Activated T-cell treated with anti-CD3 and anti-CD28 coated beads, Interleukin-2, amount 50 U/mL, for 72 hours (primary cell): ENCODE measurements at places on chromosomes 2 and 18. TPM values are rescaled to one million over a fixed set of nuclear protein-coding genes. Genes with fewer than 3 reads are reported as not detected.

DNA sequence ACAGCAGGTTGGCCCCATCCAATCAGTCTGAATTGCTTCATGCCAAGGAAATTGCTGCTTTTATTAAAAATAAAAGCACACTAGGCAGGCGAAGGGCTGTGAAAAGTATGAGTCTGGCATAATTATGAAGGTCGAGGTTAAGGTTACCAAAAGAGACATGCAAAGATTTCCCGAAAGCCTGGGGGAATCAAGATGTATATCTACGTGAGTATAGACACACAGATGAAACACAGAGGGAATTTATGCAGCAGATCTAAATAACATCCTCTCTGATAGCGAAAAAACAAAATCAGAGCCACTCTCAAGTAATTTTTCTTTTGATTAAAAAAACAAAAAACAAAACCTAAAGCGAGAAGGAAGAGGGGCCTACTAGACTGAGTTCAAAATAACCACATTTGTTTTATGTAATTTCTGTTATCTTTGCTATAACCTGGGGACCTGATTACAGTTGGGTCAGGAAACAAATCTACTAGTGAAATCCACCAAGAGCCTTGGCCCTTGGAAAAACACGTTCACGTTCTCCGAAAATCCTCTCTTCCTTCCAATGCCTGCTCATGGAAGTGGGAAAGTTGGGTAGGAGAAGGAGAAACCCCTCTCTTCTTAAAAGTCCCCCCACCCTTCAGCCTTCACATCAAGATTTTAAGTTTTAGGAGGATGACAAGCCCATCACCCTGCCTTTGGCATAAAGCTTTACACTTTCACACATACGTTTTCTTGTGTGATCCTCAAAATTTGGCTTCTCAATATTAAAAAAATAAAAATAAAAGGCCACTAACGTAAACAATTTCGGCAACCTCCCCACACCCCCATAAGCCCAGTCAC is 1.4 kb downstream of the AAK1 start:
- DNase-seq: no peak

GRCh38 chr18:22789600-22789999 is 143.5 kb upstream of the RBBP8 start:
- no peak for DNase-seq

DNA sequence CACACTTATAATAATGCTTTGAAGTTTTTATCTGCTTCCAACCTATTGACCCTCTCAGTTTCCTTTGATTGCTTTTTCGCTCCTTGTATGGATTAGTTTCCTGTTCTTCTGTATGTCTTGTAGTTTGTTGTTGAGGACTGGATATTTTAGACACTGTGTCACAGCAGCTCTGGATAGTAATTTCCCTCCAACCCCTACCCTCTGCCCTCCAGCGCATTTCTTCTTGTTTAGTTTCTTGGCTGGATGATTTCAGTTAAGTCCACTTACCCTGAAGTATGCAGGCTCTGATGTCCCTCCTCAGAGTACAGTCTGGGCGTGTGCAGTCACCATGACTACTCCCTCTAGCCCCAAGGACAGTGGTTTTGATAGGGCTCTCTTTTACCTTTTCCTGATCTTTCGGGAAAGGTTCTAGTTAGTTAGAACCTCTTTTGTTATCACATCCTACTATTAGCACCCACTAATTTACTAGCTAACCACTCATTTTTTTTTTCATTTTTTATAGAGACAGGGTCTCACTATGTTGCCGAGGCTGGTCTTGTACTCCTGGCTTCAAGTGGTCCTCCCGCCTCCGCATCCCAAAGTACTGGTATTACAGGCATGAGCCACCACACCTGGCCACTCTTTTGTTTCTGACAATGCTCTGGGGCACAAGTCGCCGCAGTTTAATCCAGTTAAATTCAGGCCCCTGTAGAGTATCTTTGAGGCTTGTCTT is 16.3 kb upstream of the LYG1 start:
- DNase-seq: no peak

DNA sequence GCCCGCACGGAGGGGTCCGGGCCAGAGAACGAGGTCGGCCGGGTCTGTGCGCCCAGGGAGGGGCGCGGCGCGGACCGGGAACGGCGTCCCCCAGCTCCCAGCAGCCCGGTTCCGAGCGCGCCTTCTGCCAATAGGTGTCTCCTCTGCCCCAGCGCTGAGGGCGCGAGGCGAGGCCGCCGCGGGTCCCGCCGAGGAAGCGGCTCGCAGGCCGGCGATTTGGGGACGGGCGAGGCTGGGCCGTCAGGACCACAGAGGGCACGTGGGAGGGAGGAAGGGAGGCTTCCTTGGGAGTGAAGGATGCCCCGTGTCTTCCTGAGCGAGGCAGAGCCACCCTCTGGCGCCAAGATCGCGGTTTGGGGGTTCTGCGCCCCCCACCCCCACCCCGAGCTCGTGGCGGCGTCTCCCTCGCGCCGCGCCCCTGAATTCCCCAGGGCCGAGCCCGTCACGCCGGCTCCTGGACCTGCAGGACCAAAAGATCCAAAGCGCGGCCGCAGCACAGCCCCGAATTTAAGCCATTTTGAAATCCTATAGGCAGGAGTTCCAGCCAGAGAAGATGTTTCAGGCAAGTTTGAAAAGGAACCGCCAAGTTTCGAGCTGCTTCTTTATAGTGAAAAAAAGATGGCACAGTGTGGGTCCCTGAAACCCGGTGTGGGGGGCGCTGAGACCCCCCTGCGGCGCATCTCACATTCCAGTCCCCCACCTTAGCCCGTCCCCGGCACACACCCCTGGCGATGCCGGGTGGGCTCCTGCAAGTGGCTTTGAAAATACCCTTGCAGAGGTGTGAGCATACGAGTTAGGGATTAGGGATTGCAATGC is 909 bp downstream of the NFATC1 start:
- peak; percentile 73 for DNase-seq

DNA sequence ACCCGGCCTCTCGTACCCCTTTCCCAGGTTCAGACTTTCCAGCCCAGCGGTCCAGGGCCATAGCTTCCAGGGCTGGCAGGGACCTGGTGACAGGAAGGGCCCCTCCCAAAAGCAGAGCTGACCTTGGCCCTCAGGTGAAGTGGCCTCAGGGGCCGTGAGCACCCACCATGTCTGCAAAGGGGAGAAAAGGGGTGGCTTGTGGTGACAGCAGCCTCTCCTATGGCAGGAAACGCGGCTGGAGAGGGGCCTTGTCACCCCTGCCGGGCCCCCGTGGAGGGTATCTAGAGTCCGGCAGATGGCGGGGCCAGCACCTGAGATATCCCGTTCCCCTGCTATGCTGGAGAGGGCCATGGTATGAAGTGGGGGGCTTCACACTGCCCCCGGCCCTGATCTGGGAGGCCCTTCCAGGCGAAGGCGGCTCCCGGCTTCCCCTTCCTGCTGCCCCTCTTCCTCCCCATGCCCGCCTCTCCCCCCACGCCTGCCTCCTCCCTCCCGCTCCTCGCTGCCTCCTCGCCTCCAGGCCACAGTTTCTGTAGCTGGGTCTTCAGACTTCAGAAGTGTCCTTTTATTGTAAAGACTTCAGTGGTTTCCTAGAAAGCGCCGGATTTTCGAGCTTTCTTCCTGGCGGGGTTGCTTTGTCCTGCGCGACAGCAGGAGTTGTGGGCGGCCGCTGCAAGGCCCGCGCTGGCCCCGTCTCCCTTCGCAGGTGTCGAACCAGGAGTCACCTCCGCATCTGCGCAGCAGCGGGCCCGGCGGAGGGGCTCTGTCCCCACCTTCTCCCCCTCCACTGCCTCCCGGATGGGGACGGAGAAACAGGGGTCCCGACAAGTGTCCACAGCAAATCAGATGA is 240.5 kb upstream of the MYT1L start:
- no peak for DNase-seq

GRCh38 chr2:238695538-238695937 is 152.3 kb upstream of the TWIST2 start:
- no peak for DNase-seq

ALK gene
- 0.25 TPM for total RNA-seq

TDRD15 gene
- total RNA-seq: not detected

GRCh38 chr2:138744713-138745112 is 35.5 kb downstream of the NXPH2 start:
- DNase-seq: no peak

DNA sequence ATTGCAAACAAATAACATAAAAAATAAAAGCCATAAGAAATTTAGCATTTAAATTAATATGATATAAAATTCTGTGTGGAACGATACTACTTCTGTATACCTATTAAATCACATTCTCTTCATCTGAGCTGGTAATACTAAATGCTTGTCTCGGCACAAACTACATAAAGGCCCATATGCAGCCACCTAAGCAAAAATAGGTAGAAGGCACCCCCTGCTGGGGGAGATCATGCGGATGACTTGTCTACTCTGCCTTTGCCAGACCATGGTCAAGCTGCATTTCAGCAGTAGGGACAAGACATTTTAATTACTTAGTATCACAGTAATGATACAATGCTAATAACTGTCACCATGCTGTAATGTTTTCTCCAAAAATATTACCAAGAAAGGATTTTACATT is 108.0 kb downstream of the CDH19 start:
- peak; percentile 1 for DNase-seq

GRCh38 chr2:113872201-113872600 is 17.7 kb upstream of the ACTR3 start:
- no peak for DNase-seq

RND3 gene
- not detected for total RNA-seq

- no peak for DNase-seq
Observed at GRCh38 chr18:42514512-42514911, 559.5 kb downstream of the PIK3C3 start.

GRCh38 chr2:193326296-193326695 is 1131.6 kb upstream of the TMEFF2 start:
- no peak for DNase-seq

UPP2 gene
- total RNA-seq: not detected

GRCh38 chr2:239871481-239872435 is 153.4 kb downstream of the NDUFA10 start:
- DNase-seq: no peak

CARF gene
- 12.0 TPM for total RNA-seq

CNDP1 gene
- total RNA-seq: 0.16 TPM

TGFBRAP1 gene
- total RNA-seq: 21.5 TPM

C2orf92 gene
- total RNA-seq: 15.2 TPM

- DNase-seq: no peak
Observed at GRCh38 chr2:223470602-223471001, 131.6 kb downstream of the SCG2 start.

- DNase-seq: no peak
Observed at GRCh38 chr2:179981085-179981484, 26.0 kb downstream of the CWC22 start.

DNA sequence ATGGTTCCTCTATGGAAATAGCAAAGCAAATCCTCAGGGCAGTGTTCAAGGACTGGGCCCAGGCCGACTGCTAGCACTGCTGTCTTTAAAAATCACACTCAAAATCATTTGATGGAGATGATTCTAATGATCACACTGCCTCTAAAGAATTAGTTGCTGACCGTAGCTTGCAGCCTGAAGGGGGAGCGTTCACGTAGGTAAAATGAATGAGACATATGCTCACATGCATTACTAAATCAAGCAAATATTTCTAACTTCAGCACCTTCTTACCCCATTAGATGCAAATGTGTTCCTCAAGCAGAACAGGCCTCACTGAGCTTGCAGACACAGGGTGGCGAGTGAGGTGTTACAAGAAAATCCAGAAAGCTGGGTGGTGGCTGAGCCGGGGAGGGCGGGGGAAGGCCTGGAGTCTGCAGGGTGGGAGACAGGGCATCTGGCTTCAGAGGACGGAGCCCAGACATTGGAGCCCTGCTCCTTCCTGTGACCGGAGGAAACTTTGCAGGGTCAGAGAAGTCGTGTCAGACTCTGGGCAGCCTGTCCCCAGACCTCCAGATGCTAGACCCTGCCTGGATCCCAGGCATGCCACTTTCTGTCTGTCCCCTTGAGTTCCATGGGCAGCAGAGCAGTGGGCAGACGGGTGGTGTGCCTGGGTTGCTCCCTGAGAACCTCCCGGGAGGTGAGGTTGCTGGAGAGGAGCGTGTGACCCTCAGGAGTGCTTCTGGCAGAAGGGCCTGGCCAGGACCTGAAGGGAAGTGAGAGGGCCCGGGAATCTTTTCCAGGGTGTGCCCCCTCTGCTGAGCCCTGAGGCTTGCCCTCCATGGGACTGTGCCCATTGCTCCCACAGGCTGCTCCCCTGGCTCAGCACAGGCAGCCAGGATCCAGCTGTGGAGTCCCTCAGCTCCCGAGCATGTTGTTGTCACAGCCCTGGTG is 7.1 kb upstream of the NPPC start:
- DNase-seq: no peak

DNA sequence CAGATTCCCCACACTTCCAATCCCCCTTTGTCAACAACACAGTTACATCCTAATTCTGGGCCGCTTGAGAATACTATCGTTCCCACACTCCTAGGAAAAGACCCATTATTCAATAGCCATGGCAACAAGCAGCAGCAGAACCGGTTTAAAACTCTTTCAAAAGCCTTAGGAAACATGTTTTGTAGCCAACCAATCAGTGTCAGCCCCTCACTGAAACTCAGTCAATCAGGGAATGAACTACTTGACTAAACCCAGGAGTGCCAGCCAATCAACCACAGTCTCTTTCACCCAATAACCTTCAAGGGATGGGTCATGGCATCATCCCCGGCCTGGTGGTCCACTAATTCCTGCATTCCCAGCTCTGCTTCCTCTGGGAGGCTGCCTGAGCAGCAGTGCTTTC is 204.8 kb upstream of the HS6ST1 start:
- DNase-seq: no peak

KLHL41 gene
- 0.34 TPM for total RNA-seq

- peak; percentile 73 for DNase-seq
Observed at GRCh38 chr2:8684540-8684877, 2.7 kb downstream of the ID2 start.

ARHGEF33 gene
- total RNA-seq: not detected

RHBDD1 gene
- 47.2 TPM for total RNA-seq

- DNase-seq: no peak
Observed at GRCh38 chr2:9824441-9824840, 18.8 kb upstream of the TAF1B start.

GRCh38 chr2:133408671-133409070 is 159.6 kb downstream of the NCKAP5 start:
- DNase-seq: no peak

MYL1 gene
- total RNA-seq: not detected

HOXD13 gene
- not detected for total RNA-seq

DNA sequence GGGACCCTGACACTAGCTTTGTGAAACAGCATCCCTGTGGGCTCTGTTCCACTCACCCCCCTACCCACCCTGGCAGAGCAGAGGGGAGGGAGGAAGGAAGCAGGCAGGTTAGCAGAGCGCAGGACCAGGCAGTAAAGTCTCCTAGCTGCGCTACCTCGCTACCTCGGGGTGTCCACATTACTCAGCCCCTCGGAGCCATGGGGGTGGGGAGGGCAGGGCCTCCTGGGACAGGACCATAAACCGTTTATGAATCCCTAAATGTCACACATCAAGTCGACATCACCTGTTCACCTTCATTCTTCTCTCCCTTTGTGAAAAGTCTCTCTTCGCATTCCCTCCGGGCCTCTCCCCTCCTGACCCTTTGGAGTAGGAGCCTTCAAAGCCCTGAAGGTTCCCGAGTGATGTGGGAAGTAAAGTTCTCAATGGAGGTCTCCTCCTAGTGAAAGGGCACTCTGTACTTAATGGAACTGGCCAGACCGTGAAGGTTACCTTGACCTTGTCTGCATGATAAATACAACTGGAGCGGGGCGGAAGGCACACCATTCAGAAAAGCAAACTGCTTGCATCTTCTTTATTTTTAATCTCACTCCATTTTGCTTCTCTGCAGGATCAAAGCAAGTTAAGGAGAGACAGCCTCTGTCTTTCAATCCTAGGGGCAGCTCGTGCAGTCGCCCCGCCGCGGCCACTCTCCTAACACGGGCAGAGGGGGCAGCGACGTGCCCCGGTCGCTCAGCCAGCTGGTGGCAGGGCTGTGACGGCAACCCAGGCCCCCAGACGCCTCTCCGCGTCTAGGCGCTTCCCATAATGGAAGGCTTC is 23.7 kb upstream of the SMAD7 start:
- DNase-seq: no peak

DNAH7 gene
- not detected for total RNA-seq
